ENCODE measurements at places on chromosomes 11 and 22. TPM values are rescaled to one million over a fixed set of nuclear protein-coding genes. Genes with fewer than 3 reads are reported as not detected.

DHCR7 gene
- total RNA-seq, result 51.1 TPM

LYVE1 gene
- not detected for total RNA-seq

TENM4 gene
- total RNA-seq, result not detected

SLC25A18 gene
- not detected for total RNA-seq

CFAP300 gene
- not detected for total RNA-seq
